ENCODE measurements at places on chromosomes 6 and 20.

DNA sequence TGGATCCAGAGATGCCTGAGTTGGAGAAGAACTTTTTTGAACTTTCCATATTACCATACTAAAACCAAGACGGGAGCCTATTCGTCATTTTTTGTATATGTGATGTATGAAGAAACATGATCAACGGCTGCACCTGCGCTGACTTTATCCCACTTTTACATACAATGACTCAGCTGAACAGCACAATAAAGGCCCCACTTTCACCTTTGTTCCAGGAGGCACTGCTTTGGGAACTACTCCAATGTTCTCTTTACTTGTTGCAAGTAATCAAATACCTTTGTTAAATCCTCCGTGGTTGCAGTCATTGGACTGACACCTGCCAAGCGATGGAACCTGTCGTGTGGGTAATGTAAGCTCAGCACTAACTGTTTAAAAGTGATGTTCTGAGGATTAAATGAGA, 17.3 kb upstream of the BTN3A2 start:
- no peak for DNase-seq

DNA sequence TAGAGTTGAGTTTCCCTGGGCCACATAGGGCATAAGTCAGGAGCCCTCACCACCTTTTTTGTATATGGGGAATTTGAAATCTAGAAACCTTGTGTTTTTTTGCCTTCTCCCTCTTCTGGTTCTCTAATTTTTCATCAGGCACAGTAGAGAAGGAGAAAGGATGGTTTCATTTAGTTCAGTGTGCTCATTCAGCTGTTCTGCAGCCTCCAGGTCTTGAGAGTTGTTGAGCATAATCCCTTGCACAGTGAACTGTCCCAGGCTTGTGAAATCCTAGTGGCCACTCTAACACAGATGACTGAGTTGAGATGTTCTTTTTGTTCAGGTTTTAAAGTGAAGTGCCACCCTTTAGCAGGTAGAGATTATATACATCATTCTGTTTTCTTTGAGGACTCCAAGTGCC, 183.5 kb downstream of the CDKAL1 start:
- no peak for DNase-seq

- DNase-seq = no peak
Measured at GRCh38 chr20:10654250-10654610, 19.6 kb downstream of the JAG1 start.

DNA sequence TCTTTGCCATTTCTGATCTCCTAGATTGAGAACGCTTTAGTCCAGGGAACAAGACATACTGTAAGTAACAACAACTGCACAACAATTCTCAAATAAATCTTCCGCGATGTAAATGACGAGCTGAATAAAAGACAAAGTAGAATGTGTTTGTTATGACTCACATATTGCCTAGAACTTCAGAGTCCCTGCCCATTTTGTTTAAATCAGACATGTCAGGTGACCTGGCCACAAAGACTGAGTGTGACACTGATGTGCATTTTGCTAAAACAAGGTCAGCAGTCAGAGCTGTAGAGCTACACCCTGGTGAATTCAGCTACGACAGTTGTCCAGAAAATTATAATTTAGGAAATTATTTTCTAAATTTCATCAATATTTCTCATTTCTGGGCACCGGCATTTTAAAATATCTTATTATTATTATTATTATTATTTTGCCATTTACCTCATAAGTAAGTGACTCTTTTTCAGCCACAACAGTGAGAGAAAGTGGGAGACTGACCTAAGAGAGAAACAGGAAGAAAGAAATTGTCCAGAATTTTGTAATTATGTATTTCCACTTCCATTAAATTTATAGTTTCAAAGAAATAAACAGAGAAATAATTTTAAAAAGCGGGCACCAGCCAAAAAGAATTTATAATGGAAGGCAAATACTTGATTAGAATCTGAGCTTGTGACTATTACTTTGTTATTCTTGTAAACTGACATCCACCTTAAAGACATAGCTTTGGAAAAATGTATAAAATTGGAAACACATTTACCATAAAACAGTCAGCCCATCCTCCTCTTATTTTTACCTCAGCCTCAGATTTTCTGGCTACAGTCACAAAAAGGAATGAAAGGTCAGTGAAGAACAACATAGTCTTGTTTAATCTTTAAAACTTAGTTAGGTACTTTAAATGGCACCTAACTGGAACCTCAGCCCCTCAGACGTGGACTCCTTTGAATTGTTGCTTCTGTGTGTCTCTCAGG, 157.0 kb upstream of the CITED2 start:
- peak; percentile 56 for DNase-seq

GRCh38 chr6:34213772-34214171, 22.9 kb upstream of the HMGA1 start:
- no peak for DNase-seq

DNA sequence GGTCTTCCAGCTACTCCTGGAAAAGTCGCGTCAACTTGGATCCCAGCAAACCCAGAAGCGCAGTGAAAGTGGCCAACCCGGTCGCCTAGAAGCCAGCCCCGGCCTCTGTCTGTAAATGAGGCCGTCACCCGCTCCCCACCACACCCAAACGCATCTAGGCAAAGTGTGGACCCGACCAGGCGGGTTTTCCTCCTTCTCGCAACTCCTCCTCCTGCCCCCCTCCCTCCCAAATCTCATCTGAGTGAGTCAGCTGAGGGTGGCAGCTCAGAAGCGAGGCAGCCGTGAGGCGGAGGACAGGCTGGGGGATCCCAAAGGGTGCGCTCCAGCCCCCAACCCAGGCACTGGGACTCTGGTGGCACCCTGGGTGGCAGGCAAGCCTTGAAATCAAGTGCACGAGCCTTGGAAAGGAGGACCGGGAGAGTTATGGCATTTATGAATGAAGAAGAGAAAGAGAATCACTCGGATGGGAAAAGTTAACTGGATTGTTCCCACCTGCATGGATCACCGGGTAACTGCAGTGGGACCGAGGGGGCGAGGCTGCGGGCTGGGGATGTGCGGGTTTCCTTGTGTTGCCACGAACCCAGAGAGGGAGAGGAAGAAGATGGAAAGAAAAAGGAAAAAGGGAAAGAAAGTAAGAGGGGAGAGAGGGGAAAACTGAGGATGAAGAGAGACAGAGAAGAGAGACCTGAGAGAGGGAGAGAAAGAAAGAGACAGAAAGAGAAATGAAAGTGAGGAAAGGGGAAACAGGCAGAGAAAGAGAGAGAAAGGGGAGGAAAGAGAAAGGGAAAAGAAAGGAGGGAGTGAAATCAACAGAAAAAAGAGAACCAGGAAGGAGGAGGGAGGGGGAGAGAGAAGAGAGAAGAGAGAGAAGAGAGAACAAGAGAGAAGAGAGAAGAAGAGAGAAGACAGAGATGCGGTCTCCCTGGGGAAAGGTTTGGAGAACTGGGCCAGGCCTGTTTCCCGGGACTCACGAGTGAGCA, at the start of gene APCDD1L:
Gene APCDD1L (minus strand): TSS at position 167 of the 980 bp plus-strand sequence. CDS start 692 bp downstream, outside the sequence.
- no peak for DNase-seq

DNA sequence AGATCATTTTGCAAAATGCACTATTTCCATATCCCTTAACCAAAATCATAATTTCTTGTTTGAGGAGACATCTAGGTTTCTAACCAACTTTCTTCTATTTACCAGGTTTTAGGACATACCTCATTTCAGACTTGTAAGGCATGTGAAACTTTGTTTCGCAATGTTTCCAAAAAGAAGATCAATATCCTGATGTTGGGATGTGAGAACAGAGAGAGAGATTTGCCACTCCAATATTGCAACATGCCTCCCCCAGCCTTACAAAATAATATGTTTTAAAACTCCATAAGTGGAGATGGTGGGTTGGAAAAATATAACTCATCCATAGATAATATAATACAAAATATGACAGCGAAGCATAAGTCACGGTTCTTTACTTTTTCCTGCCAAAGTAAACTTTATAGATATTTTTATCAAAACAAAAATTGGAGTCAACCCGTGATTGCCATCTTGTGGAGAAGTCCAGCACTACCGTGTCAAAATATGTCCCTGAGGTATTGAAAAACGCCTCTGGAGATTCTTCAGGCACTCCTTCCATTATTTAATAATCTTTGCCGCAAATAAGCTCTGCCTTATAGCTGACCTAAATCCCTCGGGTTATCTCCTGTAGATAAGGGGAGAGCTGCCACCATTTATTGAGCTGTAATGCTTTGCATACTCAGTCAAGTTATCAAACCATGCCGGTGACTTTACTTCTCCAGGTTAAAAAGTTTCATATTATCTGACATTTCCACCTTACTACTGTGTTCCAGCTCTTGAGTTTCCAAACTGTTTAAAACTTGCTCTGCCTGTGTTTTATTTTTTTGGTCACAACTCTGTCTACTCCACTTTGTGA, 534.2 kb downstream of the HACE1 start:
- no peak for DNase-seq

GRCh38 chr20:62830821-62831220, 14.0 kb downstream of the COL9A3 start:
- no peak for DNase-seq

GRCh38 chr6:43122146-43122545, 46.0 kb downstream of the PTK7 start:
- no peak for DNase-seq

GRCh38 chr20:49924247-49924646, 8.9 kb upstream of the SPATA2 start:
- no peak for DNase-seq

- no peak for DNase-seq
Measured at GRCh38 chr6:170200458-170200891, 90.4 kb downstream of the DLL1 start.

Measured in effector memory CD8-positive, alpha-beta T cell (primary cell).